ENCODE measurements at places on chromosomes 12 and 14.

DNA sequence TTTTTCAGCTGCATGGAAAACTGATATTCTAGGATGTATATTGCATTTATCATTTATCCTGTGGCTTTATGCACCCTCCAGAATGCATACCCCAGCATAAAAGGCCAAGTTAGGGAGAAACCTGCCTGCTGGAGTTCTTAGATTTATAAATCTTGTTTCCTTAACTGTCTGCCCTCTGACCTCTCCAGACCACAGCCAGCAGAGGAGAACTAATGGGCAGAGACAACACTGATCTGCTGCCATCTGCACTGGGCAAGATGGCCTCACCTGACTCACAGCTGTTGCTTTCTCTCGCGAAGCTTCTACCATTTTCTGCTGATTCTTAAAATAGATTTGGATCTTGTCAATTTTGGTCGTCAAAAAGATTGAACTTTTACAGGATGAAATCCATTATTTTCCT, 65.8 kb downstream of the PPP2R5C start:
- DNase-seq = no peak

DNA sequence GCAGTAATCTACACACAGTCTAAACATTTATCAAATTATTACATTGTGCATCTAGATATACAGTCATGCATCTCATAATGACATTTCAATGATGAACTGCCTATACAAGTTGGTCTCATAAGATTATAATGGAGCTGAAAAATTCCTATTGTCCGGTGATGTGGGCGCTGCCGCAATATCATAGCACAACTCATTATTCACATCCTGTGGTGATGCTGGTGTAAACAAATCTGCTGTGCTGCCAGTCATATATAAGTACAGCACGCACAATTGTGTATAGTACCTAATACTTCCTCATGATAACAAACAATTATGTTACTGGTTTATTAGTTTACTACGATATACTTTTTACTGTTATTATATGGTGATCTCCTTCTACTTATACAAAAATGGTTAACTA, 768.8 kb upstream of the NOVA1 start:
- no peak for DNase-seq

- no peak for DNase-seq
These were observed 21.3 kb downstream of the MLXIP start for GRCh38 chr12:122099856-122100255.

- no peak for DNase-seq
These were observed 30.6 kb downstream of the ITPK1 start for GRCh38 chr14:93084866-93085857.

DNA sequence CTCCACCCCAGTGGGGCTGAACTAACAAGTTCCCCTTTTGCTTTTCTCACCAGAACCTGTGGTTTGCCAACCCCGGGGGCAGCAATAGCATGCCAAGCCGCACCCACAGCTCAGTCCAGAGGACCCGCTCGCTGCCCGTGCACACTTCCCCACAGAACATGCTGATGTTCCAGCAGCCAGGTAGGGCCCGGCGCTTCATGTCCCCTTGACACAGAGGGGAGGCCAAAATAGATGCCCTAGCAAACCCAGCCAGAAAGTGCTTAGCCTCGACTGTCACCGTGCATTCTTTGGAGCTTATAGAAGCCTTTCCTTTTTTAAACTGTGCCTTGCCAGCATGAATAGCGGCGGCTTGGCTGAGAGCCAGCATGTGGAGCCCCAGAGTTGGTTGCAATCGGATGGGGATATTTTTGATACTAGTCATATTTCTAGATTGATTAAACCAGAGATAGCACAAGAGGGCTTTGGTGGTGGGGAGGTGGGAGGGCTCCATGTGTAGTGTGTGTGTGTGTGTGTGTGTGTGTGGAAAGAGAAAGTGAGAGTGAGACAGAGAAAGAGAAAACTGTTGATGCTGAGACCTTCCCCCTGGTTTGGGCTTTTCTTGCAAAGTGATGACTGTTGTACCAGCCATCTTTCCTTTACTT, 126.1 kb downstream of the GCH1 start:
- DNase-seq = peak; percentile 75

- no peak for DNase-seq
These were observed 63.4 kb downstream of the GALNT4 start for GRCh38 chr12:89461190-89461589.
